ENCODE measurements at places on chromosomes 13 and 19. TPM values are rescaled to one million over a fixed set of nuclear protein-coding genes. Genes with fewer than 3 reads are reported as not detected.

DHRS12 gene
- total RNA-seq: 2.0 TPM

RGL3 gene
- 17.9 TPM for total RNA-seq

FAM124A gene
- total RNA-seq: 0.24 TPM

PEAK3 gene
- not detected for total RNA-seq

ZNF493 gene
- total RNA-seq: 22.3 TPM

ZNF446 gene
- total RNA-seq: 23.1 TPM

ZNF93 gene
- total RNA-seq: 7.7 TPM

KASH5 gene
- total RNA-seq: 1.0 TPM

TMEM86B gene
- 3.1 TPM for total RNA-seq

NOTCH3 gene
- total RNA-seq: 4.5 TPM

NUFIP1 gene
- 4.1 TPM for total RNA-seq

SHANK1 gene
- 0.77 TPM for total RNA-seq

SIRT6 gene
- 28.0 TPM for total RNA-seq

PSG3 gene
- not detected for total RNA-seq

SIGLEC10 gene
- not detected for total RNA-seq

MYO9B gene
- 64.2 TPM for total RNA-seq

SPATA13 gene
- total RNA-seq: 37.5 TPM

SIGLEC12 gene
- total RNA-seq: not detected

ZNF14 gene
- 3.2 TPM for total RNA-seq

RASIP1 gene
- total RNA-seq: 0.08 TPM

SLAIN1 gene
- total RNA-seq: 5.5 TPM

FUT1 gene
- total RNA-seq: 3.2 TPM

ARHGAP35 gene
- 21.1 TPM for total RNA-seq

PSMD8 gene
- 339 TPM for total RNA-seq

CAPN12 gene
- 0.91 TPM for total RNA-seq

MYO1F gene
- 0.56 TPM for total RNA-seq

PRPF31 gene
- 79.6 TPM for total RNA-seq

IL27RA gene
- 12.2 TPM for total RNA-seq

FPR3 gene
- not detected for total RNA-seq

FCAR gene
- not detected for total RNA-seq

IGFL2 gene
- 0.08 TPM for total RNA-seq

LRFN3 gene
- total RNA-seq: 2.1 TPM

CGB5 gene
- not detected for total RNA-seq

APC2 gene
- total RNA-seq: 0.45 TPM

CRTC1 gene
- total RNA-seq: 7.3 TPM

PIK3R2 gene
- total RNA-seq: 24.1 TPM

NCR1 gene
- total RNA-seq: 0.72 TPM

DAND5 gene
- total RNA-seq: not detected

NANOS3 gene
- total RNA-seq: not detected

NOVA2 gene
- total RNA-seq: not detected

BCL3 gene
- total RNA-seq: 8.3 TPM

HRC gene
- not detected for total RNA-seq

FBN3 gene
- not detected for total RNA-seq

TLE2 gene
- total RNA-seq: 1.0 TPM

SLC25A41 gene
- not detected for total RNA-seq

MICOS13 gene
- total RNA-seq: 232 TPM

FXYD1 gene
- not detected for total RNA-seq
